Gastrocnemius medialis (tissue), 4 donors: ENCODE measurements at places on chromosomes 2 and 18. TPM values are rescaled to one million over a fixed set of nuclear protein-coding genes. Genes with fewer than 3 reads are reported as not detected.

GRCh38 chr18:58221060-58221725, 177.2 kb downstream of the NEDD4L start:
- H3K27me3 ChIP-seq, result no peaks in the 10 kb centered on the region
- no peaks in the 10 kb centered on the region for H3K36me3 ChIP-seq
- H3K27ac ChIP-seq, result no peak overlapping the region
- H3K4me3 ChIP-seq, result no peak overlapping the region

DNA sequence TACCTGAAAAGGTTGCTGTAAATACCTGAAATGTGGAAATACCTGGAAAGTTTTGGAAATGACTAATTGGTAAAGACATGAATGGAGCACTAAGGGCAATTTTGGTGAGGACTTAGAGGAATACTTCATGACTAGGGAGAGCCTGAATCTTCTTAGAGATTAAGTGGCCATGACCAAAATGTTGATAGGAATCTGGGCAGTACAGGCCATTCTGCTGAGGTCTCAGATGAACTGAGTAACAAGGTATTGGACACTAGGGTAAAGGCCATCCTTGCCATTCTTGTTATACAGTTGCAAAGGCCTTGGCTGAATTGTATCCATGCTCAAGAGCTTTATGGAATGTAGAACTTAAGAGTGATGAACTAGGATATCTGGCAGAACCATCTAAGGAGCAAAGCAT, 742.9 kb upstream of the RAB6C start:
- no peaks in the 10 kb centered on the region for H3K36me3 ChIP-seq
- peaks cover 10% of the 10 kb centered on the region for H3K4me1 ChIP-seq
- no peak overlapping the region for H3K4me3 ChIP-seq
- no peak overlapping the region for H3K27ac ChIP-seq

- H3K27ac ChIP-seq, result no peak overlapping the region
- peaks cover 34% of the 10 kb centered on the region for H3K36me3 ChIP-seq
- no peak overlapping the region for H3K4me3 ChIP-seq
- no peak for DNase-seq
- H3K4me1 ChIP-seq, result peaks cover 13% of the 10 kb centered on the region
These were observed 55.9 kb downstream of the ZAP70 start for GRCh38 chr2:97769308-97769707.

The TBR1 gene
- total RNA-seq, result not detected

- no peaks in the 10 kb centered on the region for H3K27me3 ChIP-seq
- no peaks in the 10 kb centered on the region for H3K36me3 ChIP-seq
- H3K27ac ChIP-seq, result no peak overlapping the region
- no peak overlapping the region for H3K4me3 ChIP-seq
These were observed 32.9 kb downstream of the ACTR3 start for GRCh38 chr2:113922784-113923183.

The MEMO1 gene
- 75.0 TPM for total RNA-seq
